ENCODE measurements at places on chromosomes 6 and 20.
A peak's percentile ranks its signal among the peaks of the same experiment; 100 is the strongest.

- DNase-seq: peak; percentile 29
These were observed 74.9 kb downstream of the NCOA3 start for GRCh38 chr20:47576516-47577033.

GRCh38 chr20:46954490-46955038, 59.9 kb downstream of the EYA2 start:
- no peak for DNase-seq

- peak; percentile 69 for DNase-seq
These were observed 69.6 kb downstream of the HFE start for GRCh38 chr6:26156850-26157250.

GRCh38 chr20:35129647-35130069, 17.5 kb downstream of the EDEM2 start:
- no peak for DNase-seq

DNA sequence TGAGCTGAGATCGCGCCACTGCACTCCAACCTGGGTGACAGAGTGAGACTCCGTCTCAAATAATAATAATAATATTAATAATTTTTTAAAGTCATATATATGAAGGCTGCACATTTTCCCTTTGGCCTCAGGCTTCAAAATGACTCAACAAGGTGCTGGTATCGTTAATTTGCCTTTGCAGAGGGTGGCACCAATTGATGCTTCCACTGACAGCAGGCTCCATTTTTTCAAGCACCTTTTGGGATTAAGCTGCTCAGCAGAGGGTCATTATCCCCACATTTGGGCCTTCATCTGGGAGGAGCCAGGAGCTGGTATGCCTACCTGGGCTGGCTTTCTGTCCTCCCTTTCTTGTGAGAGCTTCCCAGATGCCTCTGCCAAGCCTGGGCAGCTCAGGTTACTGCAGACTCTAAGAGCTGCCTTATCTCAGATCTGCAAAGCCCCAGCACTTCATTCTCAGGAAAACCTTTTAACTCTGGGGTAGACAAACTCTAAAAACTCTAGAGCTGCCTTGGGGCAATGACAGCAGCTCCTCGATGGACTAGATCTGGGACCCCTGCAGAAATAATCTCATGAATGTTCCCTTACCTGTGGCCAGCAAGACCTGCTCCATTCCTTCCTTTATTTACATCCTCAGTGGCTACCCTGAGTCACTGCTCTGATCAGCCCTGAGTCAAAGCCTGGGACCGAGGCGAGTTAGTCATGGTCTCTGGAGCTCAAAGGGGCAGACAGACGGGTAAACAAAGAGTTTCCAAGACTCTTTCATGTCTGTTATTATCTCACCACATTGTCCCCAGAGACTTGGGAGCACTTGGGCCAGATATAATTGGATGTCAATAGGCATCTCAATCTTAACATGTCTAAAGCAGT, 80.0 kb upstream of the EYA2 start:
- DNase-seq: no peak

- DNase-seq: peak; percentile 26
These were observed 6.3 kb downstream of the JARID2 start for GRCh38 chr6:15252195-15252594.

DNA sequence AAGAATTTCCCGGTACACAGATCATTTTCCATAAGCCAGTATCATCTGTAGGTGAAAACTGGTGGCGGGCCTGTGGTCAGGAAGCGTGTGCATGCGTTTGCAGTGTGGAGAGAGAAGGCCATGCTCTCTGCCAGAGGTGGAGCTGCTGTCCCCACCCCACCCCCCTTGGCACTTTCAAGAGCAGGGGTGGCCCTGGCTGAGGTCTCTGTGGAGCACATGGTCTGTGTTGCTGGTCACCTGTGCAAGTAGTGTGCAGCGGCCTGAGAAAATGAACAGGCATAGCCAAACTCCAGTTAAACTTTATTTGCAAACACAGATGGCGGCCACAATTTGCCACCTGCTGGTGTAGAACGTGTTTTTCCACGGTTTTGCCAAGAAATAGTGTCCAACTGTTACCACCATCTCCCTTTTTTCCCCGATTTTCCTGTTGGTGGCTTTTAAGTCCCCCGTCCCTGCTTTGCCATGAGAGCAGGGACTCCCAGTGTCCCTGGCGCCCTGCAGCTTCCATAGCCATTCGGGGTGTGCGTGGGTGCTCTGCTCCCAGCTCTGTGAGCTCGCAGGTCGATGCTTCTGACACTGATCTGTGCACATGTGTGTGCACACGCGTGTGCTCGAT, 2.5 kb downstream of the ADRM1 start:
- DNase-seq: no peak

DNA sequence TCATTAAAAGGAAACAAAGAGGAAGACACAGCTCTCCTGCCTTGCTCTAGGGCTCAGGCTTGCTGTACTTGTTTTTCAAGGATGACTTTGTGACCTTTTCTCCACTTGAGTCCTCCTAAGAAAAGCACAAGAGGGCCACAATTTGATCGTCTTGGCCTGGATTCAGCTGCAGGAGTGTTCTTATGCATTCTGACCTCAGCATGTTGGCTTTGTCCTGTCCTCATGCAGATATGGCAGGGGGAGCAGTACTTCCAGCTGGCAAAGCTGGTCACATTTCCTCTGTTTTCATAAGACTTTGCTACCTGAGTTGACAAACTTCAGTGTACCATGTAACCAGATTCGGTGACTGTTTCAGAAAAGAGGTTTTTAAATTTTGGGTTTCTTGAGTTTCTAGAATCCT, 30.8 kb downstream of the KDM1B start:
- DNase-seq: no peak

DNA sequence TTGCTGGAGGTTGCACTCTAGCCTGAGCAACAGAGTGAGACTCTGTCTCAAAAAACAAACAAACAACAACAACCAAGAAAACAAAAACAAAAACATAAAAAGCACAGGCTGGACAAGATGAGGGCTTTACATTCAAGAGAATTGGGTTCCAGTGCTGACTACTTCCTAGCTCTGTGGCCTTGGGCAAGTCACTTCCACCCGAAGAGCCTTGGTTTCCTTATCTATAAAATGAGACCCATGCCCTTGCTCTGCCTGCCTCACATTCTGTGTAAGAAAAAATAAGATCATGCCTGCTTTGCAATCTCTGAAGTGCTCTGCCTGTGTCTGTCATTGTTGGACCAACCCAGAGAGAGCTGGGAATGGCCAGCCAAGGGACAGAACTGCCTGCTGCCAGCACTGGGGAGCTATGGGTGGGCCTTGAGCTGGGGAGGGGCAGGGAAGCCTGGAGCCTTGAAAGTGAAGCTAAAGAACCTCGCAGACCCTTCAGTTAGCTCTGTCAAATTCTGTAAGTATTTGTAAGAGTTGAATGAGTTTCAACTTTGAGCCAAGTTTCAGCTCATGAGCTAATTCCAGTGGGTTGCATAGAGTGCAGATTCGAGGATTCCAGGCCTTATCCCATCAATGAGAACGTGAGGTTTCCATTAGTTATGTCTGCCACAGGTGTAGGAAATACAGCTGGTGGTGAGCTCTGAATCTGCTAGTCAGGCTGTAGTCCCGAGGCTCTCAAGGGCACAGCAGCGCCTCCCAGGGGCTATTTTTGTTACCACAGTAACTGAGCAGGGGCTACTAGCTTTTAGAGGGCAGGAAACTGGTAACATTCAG, 93.2 kb downstream of the DLGAP4 start:
- DNase-seq: peak; percentile 46

- DNase-seq: no peak
These were observed 55.8 kb downstream of the KIF6 start for GRCh38 chr6:39669207-39669972.

GRCh38 chr6:3712827-3713665, 38.5 kb downstream of the PXDC1 start:
- no peak for DNase-seq

DNA sequence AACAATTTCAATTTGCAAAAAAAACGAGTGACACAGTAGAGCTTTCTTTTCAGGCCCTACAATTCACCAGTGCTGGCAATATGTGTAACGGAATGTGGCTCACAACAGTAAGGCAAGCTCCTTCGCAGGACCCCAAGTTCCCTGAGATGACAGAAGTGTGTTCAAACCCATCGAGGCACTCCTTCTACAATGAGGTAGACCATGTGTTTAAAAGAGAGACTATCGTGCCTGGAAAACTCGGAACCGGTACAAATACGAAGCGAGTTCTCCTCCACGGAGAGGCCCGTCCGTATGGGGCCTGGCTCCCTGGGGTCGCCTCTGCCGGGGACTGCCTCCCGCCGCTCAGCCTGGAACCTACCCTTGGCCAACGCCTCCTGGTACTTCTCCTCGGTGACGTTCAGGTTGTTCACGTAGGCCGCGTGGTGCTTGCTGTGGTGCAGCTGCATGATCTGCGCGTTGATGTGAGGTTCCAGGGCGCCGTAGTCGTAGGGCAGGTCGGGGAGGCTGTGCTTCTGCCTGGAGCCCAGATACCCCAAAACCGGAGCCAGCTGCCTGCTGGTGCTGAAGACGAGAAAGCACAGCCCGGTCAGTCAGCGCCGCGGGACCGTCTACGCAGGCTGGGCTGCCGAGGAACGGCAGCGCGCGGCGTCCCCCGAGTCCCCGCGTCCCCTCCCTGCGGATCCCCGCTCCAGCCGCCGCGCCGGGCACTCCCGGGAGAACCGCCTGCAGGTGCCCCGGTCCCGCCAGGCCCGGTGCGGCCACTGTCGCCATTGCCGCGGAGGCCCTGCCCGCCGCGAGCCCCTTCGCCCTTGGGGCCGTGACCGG, 526 bp downstream of the SOD2 start:
- DNase-seq: peak; percentile 49

- no peak for DNase-seq
These were observed 245.2 kb downstream of the HAO1 start for GRCh38 chr20:7695051-7695495.

- DNase-seq: no peak
These were observed 29.4 kb downstream of the PLCB1 start for GRCh38 chr20:8161264-8162071.

DNA sequence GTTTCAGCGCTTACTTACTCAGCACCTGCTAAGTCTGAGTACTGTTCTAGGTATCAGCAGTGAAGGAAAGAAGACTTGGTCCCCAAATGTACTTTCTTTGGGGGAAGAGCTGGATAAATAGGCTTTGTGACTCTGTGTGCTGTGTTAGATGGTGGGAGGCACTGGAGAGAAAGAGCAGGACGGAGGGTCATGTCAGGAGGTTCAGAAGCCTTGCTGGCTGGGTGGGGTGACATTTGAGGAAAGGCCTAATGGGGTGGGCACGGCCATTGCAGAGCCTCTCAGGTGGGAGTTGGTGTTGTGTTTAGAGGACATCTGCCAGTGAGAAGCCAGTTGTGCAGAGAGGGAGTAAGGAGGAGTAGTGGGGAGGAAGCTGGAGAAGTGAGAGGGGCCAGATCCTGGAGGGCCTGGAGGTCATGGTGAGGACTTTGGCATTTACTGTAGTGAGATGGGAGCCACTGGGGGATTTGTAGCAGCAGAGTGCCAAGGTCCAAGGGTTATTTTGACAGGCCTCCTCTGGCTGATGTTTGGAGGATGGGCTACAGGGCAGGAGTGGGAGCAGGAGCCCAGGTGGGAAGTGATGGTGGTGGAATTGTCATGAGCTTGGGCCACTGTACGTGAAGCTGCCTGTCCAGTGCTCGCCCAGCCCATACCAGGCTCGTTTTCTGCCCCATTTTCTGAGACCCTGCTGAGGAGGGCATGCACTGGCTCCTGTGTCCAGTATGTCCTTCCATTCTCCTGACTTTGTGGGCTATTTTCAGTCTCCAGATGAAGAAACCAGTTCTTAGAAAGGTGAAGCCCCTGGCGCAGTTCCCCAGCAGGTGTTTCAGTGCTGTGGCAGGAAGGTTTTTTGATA, 886 bp downstream of the SDCBP2 start:
- DNase-seq: no peak

- DNase-seq: peak; percentile 41
These were observed 356.4 kb downstream of the PRKN start for GRCh38 chr6:162371121-162371520.

DNA sequence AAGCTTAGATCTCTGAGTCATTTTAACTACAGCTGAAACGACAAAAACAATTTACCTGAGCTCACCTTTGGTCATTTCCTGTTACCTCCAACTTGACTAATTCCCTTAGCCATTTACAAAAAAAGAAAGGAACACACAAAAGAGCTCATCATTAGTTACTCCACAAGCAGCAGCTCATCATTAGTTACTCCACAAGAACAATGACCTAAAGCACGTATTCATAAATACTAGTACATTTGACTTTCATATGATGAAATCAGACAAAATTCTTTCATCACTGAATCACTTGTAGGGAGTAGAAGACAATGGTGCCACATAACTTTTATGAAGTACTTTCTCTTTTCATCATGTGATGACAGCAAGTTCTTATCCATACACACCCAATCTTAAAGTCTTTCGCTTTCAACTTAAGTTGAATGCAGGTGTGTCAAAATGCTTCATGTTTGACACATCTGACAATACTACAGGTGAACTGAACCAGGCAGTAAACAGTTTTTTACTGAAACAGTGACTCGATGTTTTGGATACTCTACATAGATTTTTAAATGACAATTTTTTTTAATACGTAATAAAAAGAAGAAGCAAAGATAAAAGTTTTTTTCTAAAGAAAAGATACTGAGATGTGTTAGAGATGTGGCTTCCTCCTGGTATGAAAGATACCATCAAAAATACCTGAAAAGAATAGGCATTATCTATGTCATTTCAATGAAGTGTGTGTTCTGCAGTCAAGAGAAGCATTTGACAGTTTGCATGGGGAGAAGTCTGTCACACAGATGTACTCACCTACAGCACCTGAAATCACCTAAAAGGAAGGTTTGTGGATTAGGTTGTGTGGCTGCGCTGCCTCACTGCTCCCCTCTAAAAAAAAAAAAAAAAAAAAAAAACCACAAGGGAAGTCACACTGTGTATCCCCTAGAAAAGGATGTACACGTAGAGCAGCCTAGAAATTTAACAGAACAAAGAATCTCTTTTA, 109.1 kb downstream of the PRDM1 start:
- no peak for DNase-seq

- DNase-seq: no peak
These were observed 154.0 kb upstream of the LAMP5 start for GRCh38 chr20:9360431-9360830.

- no peak for DNase-seq
These were observed 94.4 kb downstream of the TOX2 start for GRCh38 chr20:44008806-44009678.

DNA sequence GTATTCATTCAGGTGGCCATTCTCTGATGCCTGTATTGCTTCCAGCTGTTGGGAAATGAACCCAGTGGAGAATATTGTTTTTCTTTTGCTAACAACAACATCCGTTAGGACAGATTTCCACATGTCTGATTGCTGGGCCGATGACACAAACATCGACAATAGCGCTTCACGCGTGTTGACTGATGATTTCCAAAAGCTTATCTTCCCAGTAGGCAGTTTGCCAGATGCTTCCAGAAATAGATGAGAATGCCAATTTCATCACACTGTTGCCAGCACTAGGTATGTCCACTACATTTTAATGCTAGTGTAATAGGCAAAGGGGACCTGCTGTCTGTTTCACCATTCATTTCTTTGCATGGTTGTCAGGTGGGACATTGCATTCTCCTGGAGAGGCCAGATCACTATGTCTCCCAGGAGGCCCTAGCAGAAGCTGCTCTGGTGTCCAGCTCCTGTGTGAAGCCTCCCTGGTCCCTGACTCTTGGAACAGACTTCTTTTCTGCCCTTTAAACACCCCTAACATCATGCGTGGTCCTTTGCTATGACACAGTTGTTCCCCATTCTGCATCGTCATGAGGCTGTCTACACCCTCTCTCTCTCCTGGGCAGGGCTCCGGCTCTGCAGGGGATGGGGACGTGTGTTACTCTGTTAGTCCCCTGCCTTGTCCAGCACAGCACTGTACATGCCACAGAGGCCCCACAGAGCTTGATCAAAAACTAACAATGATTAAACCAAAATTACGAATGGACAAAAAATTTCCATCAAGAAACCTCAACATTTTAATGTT, 181.6 kb downstream of the CDH26 start:
- DNase-seq: no peak

Measured in G401 (cell line).